ENCODE measurements at places on chromosomes 7 and 10. TPM values are rescaled to one million over a fixed set of nuclear protein-coding genes. Genes with fewer than 3 reads are reported as not detected.

GRCh38 chr7:112990624-112991023 is 96.0 kb downstream of the GPR85 start:
- DNase-seq, result no peak

DNA sequence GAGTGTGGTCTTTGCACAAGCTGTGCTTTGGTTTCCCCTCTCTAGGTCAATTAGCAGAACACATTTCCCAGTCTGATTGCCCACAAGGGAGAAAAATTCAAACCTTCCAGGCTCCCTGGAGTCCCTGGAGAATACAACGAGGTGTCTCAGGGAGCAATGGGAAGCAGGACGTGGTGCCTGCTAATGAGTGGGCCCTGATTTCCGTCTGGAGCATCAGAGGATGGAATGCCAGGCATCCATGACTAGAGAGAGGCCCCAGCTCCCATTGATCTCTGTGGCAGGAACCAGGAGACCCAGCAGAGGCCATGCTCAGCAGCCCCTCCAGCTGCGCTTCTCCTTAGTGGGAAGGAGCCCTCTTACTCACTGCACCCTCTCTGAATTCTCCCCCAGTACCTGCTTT is 33.2 kb upstream of the TLX1 start:
- DNase-seq, result no peak

CXCL12 gene
- polyA plus RNA-seq, result 364 TPM

DNA sequence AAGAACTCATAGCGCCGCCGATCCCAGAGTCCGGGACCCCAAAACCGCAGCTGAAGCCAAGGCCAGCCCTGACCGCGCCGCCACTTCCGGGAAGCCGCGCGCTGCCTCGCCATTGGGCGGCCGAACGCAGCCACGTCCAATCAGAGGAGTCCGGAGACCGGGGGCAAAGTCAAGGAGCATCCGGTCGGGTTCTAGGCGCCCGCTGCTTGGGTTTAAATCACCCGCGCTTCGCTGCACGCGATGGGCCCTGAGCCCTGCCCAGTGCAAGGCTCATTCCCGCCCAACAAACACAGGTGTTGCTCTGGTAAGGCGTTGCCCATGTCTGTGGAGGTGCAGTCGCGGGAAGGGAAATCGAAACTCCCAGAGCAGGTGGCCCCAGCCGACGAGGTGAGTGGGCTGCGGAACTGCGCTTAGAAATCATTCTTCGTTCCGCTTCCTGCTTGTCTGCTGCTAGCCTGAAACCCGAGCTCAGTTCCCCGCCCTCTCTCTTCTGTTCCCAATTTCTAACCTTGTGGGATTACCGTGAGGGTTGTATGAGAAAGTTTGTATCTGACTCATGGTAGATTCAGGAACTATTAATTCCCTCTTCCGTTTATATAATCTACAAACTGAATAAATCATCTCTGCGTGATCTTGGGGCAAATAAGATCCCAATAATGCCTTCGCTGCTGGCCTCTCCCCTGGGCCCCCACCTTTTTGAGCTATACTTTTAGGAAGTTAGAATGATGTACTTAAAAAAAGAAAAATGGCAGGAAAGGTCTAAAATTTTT is at the start of gene DCLRE1C:
Gene DCLRE1C, minus strand, starts transcription at position 96 of the 770 bp plus-strand sequence. Its CDS starts 86 bp downstream, at position 10.
- DNase-seq, result peak; percentile 90

- DNase-seq, result no peak
Observed at GRCh38 chr10:22049635-22050034, 46.1 kb upstream of the DNAJC1 start.

SH2D4B gene
- polyA plus RNA-seq, result 0.18 TPM

PNLIPRP3 gene
- polyA plus RNA-seq, result not detected

HOXA4 gene
- polyA plus RNA-seq, result 25.0 TPM

DNA sequence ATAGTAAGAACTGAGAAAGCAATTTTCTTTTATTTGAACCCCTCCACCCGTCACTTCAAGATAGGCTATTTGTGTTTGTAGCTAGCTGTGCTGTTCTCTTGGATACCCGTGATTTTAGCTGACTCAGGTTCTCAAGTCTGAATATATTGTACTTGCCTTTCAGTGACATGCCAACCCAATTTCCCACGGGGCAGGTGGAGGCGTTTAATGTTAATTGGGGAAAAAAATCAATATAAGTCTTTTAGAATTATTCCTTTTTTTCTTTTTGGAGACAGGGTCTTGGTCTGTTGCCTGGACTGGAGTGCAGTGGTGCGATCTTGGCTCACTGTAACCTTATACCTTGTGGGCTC is 36.4 kb downstream of the ZRANB1 start:
- no peak for DNase-seq

DNA sequence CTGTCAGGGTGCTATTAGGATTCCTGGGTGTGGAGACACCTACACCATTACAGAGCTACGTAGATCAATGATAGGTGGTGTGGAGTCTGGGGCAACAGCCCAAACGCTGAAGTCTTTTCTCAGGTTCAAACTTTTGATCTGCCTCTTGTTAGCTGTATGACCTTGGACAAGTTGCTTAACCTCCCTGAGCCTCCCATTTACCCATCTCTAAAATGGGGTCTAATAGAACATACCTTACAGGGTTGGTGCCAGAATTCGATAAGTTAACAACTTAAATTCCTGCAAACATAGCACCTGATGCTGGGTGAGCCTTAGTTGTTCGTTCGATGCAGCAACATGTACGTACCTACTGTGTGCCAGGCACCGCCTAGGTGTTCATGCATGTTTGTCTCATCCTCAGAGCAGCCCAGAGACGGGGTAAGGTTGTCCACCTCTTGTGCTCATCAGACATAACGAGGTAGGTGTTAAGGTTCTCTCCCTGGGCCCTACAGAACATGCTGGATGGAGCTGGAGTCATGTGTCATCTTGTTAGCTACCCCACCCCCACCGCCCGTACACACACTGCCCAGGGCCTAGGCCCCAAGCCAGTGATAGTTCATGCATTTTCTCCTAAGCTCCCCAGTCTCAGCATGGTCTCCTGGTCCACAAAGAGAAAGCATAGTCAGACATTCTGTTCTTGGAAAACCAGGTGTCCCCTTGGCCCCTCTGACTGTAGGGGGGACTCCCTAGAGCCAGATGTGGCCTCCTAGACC is 41.0 kb upstream of the SLC29A3 start:
- no peak for DNase-seq

- DNase-seq, result no peak
Observed at GRCh38 chr10:48938281-48938680, 1.4 kb downstream of the LRRC18 start.

DNA sequence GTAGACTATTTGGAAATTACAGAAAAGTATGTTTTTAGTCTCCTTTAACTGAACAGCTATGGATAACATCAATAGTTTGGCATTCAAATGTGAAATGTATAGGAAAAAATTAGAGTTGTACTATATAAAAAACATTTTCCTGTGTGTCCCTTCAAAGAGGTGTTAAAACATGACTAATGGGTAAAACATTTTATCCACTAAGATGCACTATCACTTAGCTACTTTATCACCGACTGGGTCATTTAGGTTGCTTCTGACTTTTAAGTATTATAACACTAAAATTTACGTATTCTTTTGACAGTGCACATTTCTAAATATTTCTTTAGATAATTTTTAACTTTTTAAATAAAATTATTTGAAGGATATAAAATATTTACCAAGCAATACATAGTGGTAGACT is 77.6 kb downstream of the UBE2H start:
- no peak for DNase-seq

DNA sequence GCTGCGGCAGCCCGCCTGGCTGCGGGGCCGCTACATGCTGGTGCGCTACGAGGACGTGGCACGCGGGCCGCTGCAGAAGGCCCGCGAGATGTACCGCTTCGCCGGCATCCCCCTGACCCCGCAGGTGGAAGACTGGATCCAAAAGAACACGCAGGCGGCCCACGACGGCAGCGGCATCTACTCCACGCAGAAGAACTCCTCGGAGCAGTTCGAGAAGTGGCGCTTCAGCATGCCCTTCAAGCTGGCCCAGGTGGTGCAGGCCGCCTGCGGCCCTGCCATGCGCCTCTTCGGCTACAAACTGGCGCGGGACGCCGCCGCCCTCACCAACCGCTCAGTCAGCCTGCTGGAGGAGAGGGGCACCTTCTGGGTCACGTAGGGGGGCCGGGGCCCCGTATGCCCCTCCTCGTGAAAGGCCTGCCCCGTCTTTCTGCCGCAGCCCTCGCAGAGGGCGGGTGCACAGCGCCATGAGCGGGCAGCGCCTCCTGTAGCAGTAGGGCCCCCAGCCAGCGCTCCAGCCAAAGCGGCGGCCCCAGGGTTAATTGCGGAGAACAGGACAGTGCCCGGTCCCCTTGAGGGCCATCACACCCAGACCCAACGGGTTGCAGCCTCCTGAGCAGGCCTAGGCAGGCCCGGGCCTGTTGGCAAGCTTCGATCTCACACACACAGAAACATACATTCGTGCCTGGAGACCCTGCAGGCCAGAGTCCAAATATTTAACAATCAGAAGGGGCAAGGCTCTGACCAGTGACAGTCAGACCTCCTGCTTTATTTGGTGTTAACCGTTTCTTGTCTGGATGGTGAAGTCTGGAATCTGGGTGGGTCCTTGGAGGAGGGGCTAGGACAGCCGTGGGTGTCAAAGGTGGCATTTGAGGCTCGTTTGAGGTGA is 44.1 kb downstream of the CHST3 start:
- DNase-seq, result no peak

- peak; percentile 60 for DNase-seq
Observed at GRCh38 chr10:69124563-69125268, 738 bp downstream of the VPS26A start.

GRCh38 chr7:70602117-70602516 is 529.8 kb upstream of the GALNT17 start:
- DNase-seq, result no peak

KLHDC10 gene
- 53.6 TPM for polyA plus RNA-seq

GPR85 gene
- 0.52 TPM for polyA plus RNA-seq

GRCh38 chr7:55513868-55514267 is 58.4 kb downstream of the VOPP1 start:
- DNase-seq, result no peak

- no peak for DNase-seq
Observed at GRCh38 chr7:158824028-158824427, 5.3 kb downstream of the ESYT2 start.

DNA sequence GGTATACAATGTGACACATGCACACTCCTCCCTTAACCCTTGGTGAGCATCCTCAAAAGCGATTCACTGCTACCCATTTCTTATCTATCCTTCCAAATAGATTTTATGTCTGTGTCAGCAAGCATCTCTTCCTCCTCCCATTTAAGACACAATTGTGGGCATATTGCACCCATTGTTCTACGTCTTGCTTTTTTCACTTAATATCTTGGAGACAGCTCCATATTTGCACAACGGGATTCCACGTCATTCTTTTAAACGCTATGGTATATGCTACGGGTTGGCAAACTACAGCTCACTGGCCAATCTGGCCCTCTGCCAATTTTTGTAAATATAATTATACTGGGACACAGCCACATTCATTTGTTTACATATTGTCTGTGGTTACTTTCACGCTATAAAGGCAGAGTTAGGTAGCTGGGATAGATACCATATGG is 88.6 kb downstream of the RNF216 start:
- DNase-seq, result no peak

GRCh38 chr10:78894089-78894840 is 174.5 kb upstream of the ZMIZ1 start:
- DNase-seq, result no peak

TMEM72 gene
- 84.7 TPM for polyA plus RNA-seq

DNA sequence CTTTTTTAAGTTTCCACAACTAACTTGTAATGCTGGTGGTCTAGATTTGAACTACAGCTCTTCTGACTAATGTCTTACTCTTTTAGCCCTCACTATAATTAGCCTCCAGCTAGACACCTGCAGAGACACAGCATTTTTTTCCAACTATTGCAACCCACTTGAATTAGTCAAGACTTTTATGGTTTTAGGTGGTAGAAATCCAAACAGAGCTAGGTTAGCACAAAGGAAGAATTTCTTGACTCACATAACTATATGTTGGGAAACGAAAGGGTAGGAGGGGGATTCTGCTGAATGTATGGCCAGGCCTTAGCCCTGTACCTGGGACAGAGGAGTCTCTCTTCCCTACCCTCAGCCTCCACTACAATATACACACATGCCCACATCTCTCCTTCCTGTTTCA is 586.1 kb downstream of the INHBA start:
- DNase-seq, result no peak

DNA sequence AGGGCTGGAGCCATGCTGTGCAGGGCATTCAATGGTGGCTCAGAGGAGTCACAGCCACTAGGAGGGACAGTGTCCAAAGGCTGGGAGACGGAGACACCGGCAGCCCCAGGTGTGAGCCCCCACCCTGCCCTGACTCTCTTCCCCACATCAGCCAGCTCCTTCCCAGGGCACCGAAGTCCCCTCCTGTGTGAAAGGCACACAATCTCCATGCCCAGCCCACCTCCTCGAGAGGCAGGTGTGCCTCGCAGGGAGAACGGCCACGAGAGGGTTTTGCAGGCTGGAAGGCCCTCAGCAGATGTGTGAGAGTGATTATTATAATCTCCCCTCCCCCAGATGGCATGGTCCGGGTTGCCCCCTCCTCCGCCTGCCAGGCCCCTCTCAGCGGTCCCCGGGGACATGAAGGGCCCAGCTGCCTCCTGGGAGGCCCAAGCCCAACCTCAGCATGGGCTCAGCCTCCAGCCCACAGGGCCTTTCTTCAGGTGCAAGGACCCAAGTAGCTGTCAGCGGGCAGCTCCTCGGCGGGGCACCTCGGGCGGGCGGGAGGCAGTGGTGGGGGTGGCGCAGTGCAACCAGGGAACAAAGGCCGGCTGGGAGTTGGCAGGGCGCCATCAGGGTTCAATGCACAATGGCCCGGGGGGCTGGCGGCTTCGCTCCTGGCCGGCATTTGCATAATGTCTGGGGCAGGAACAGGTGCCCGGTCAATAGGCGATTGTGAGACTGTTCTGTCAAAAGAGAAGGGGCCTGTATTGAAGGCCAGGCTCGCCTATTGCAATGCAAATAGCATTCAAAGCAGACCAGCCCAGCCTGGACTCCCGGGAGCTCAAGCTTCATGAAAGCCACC is 155.3 kb upstream of the ZMIZ1 start:
- peak; percentile 49 for DNase-seq

Measured in renal pelvis (tissue), 12 donors.